ENCODE measurements at places on chromosomes 11 and 22. TPM values are rescaled to one million over a fixed set of nuclear protein-coding genes. Genes with fewer than 3 reads are reported as not detected.
A peak's percentile ranks its signal among the peaks of the same experiment; 100 is the strongest.

P4HA3 gene
- 20.2 TPM for total RNA-seq

ENTHD1 gene
- not detected for total RNA-seq

CPSF7 gene
- 30.0 TPM for total RNA-seq

TTC12 gene
- total RNA-seq, result 6.4 TPM

MUC6 gene
- not detected for total RNA-seq

FAM111B gene
- total RNA-seq, result 5.6 TPM

IGHMBP2 gene
- 17.7 TPM for total RNA-seq

JHY gene
- total RNA-seq, result 4.4 TPM

OR5T3 gene
- not detected for total RNA-seq

CFAP300 gene
- total RNA-seq, result 0.23 TPM

DNA sequence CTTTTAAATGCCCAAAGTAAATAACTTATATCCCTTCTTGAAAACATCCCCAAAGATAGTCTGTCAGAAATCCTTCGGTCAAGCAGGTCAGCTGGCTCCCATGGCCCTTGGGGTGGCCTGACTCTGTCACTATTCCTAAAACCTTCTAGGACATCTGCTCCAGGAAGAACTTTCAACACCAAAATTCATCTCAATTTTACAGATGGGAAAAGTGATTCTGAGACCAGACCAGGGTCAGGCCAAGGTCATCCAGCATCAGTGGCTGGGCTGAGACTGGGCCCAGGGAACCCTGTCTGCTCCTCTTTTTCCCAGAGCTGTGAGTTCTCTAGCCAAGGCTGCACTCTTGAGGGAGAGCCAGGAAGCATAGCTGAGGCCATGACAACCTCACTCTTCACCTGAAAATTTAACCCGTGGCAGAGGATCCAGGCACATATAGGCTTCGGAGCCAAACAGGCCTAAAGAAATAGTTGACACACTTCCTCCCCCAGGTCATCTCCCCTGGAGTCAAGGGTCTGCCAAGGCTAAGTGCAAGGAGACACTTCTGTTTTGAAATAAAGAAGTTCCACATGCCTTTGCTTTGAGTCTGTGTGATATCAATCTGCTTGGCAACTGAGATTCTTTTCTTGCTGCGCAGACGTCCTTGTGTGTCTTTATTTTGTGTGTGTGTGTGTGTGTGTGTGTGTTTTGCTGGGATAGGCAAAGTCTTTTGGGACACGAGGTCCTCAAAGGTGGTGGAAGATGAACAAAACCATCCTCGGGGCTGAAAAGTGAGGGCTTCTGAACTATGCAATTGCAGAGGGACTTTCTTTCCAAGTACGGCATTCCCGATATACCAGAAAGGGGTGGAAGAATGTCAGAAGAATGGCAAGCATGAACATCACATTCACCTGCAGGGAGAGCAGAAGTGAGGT, 16.8 kb upstream of the PRG2 start:
- no peak for DNase-seq

DNA sequence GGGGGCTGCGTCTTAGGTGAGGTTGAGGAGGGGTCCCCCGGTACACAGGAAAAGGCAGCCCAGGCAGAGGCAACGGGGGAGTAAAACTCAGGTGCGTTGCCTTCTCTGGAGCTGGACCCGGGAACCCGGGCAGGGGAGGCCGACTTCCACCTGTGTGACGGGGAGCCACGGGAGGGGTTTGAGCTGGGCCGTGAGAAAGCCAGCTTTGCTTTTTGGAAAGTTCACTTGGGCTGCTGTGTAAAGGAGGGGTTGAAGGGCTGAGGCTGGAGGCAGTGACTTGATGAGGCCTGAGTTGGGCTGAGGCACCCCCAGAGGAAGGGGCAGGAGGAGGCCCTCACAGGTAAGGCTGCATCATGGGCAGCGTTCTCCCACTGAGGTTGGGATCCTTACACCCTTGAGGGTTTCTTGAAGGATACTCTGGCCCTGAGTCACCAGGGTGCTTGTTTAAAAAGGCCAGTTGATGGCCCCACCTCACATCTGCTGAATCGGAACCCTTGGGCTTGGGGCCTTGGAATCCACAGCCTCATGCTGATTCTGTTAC, 47.2 kb downstream of the CHRDL2 start:
- no peak for DNase-seq

- DNase-seq, result no peak
Measured at GRCh38 chr11:74347381-74347780, 35.9 kb upstream of the P4HA3 start.

GRCh38 chr11:114953039-114953438, 274.7 kb downstream of the NXPE2 start:
- DNase-seq, result no peak

GRCh38 chr11:27373856-27374602, 11.0 kb upstream of the CCDC34 start:
- no peak for DNase-seq

DNA sequence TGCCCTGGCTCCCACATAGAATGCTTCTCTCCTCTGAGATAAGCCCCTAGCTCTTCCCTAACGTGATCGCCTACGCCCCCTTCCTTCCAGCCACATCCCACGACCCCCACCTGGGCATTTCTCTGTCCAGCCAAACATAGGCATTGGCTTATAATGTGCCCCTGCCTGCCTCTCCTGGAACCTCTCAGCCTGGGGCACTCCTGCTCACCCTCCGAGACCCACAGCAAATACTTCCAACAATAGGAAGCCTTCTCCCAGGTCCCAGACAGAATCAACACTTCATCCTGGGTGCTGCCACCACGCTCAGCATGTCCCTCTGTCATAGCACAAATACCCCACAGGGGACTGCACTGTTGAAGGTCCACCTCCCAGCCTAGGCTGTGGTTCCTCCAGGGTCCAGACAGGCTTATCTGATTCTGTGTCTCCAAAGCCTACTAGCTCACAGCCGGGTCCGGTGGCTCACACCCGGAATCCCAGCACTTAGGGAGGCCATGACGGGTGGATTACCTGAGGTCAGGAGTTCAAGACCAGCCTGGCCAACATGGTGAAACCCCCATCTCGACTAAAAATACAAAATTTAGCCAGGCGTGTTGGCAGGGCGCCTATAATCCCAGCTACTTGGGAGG, 24.2 kb upstream of the TMPRSS4 start:
- DNase-seq, result no peak

DNA sequence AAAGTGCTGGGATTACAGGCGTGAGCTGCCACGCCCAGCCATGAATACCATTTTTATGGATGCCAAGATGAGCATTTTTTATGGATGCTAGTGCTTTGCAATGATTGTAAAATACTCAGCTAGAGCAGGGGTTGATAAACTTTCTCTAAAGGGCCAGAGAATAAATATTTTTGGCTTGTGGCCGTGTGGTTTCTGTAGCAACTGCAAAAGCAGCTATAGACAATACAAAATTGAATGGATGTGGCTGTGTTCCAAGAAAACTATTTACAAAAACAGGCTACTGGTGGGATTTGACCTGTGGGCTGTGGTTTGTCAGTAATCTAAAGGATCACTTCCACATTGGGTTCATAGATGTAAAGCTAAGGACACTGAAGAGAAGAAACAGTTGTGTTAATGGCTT, 56.0 kb downstream of the COMMD9 start:
- peak; percentile 64 for DNase-seq

- no peak for DNase-seq
Measured at GRCh38 chr11:106262852-106263251, 185.4 kb downstream of the AASDHPPT start.

- no peak for DNase-seq
Measured at GRCh38 chr11:2108675-2109491, 30.3 kb downstream of the IGF2 start.

- no peak for DNase-seq
Measured at GRCh38 chr11:94245121-94245520, 59.3 kb upstream of the IZUMO1R start.

DNA sequence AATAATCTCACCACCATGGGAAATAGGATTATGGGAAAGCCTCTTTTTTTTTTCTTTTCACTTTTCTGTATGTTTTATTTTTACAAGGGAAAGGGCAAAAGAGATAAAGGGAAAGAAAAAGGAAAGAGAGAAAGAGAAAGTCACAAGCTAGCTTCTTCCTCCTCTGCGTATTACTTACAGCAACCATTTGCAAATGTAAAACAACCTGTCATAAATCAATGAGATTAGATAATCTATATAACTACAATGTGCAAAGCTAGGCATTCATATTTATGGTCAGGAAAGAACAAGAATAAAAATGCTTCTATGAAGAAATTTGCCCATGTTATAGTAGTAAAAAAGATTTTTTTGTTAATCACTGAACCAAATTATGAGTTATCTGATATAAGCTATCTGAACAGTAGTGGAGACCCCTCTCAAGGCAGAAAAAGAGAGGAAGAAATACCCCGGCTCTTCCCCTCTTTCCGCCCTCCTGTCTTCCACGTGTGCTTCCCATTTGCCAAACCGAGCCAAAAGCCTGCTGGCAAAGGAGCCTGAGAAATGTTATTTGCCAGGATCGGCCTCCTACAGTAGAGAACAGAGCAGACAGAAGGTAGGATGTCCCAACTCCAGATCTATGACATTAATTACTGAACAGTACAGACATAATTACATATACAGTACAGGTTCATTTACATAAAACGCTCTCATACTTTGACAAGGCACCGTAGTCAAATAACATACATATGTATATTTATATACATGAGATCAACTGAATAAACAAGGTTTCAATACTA, 50.2 kb downstream of the ARHGAP32 start:
- no peak for DNase-seq

GRCh38 chr11:111417766-111418435, 38.8 kb upstream of the POU2AF1 start:
- no peak for DNase-seq

DNA sequence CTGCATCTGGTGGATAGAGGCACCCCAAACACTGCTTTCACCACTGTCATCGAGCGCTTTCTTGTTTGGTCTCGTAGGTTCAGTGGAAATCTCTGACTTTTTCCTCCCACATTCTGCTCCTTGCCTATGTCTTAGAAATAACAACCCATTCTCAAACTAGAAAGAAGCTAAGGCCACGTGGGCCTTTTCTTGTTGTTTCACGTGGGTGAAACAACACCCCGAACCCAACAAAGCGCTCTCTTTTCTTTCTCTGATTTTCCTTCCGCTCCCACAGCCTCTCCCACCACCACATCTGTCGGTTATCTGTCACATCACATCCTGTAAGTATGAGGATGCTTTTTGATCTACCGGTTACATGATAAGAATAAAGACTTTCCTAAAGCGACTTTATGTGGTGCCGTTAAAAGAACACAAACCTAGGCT, 77.1 kb downstream of the LINC01488 start:
- DNase-seq, result no peak

DNA sequence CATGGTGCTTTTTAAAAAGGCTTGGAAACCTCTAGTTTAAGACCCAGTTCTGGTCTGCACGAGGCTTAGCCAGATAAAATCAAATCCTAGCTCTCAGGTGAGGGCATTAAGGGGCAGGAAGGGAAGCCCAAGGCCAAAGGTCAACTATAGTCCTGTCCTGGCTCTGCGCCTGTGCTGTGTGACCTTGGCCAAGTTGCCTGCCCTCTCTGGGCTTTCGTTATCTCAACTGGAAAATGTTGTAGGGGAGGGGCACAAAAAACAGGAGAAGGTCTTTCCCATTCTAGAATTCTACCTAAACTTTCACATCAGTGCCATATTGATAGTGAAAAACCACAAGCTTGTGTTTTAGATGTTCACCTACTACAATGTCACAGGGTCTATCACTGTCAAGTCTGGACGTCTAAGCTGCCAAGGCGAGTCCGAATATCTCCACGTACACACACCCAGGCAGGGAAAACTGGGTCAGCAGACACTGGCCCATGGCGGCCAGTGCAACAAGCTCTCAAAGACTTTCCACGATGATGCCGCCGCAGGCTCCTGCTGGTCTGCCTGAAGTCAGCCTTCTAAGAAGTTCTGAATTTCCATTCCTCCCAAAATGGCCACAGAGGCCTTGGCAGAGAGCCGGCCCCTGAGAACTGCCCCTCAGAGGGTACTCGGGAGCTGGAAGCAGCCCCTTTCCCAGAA, 18.0 kb downstream of the MN1 start:
- no peak for DNase-seq

- DNase-seq, result no peak
Measured at GRCh38 chr11:61860054-61860903, 31.1 kb downstream of the FADS3 start.

- no peak for DNase-seq
Measured at GRCh38 chr11:110759972-110760381, 47.7 kb upstream of the ARHGAP20 start.

- no peak for DNase-seq
Measured at GRCh38 chr22:37626144-37626543, 13.3 kb upstream of the SH3BP1 start.

DNA sequence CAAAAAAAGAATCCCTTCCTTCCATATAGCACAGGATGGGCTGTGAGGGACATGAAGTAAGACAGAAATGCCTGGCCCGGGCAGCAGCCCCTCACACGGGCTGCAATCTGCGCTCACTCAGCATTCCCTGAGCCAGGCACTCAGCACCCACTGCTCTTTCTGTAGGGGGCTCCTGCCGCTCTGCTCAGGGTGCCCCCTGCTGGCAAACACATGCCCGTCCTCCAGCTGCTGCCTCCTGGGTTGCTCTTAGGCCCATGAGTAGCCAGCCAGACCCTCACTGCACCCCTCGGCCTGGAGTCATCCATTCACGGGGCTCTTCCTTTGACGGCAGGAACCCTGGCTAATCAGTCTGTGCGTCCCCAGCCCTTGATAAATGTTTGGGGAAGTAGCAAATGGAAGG, 6.9 kb downstream of the MCAT start:
- no peak for DNase-seq

- no peak for DNase-seq
Measured at GRCh38 chr11:112229159-112229558, 2.9 kb downstream of the PTS start.

DNA sequence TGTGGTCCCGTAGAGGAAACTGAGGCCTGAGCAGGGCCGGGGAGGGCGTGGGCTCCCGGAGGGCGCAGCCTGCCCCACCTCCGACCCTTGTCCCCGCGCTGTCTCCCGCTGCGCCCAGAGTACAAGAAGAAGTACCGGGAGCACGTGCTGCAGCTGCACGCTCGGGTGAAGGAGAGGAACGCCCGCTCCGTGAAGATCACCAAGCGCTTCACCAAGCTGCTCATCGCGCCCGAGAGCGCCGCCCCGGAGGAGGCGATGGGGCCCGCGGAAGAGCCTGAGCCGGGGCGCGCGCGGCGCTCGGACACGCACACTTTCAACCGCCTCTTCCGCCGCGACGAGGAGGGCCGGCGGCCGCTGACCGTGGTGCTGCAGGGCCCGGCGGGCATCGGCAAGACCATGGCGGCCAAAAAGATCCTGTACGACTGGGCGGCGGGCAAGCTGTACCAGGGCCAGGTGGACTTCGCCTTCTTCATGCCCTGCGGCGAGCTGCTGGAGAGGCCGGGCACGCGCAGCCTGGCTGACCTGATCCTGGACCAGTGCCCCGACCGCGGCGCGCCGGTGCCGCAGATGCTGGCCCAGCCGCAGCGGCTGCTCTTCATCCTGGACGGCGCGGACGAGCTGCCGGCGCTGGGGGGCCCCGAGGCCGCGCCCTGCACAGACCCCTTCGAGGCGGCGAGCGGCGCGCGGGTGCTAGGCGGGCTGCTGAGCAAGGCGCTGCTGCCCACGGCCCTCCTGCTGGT, 1.9 kb downstream of the NLRP6 start:
- no peak for DNase-seq

Measured in glomerular endothelial cell (primary cell).